ENCODE measurements at places on chromosomes 5 and 9.

GRCh38 chr5:119945691-119946090 is 316.3 kb downstream of the FAM170A start:
- DNase-seq = no peak

- no peak for DNase-seq
Measured at GRCh38 chr9:109872901-109873300, 92.9 kb downstream of the PALM2AKAP2 start.

DNA sequence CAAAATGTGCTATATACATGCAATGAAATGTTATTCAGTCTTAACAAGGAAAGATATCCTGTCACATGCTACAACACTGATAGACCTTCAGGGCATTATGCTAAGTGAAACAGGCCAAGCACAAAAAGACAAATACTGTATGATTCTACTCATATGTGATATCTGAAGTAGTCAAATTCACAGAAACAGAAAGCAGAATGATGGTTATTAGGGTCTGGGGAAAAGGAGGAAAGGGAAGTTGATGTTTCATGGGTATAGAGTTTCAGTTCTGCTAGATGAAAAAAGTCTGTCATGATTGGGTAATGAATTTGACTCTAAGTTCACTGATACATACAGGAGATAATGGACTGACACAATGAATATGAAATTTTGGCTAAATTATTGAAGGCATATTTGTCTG is 11.2 kb upstream of the RIC1 start:
- peak; percentile 44 for DNase-seq

GRCh38 chr9:93710370-93710723 is 134.0 kb downstream of the PHF2 start:
- DNase-seq = no peak

DNA sequence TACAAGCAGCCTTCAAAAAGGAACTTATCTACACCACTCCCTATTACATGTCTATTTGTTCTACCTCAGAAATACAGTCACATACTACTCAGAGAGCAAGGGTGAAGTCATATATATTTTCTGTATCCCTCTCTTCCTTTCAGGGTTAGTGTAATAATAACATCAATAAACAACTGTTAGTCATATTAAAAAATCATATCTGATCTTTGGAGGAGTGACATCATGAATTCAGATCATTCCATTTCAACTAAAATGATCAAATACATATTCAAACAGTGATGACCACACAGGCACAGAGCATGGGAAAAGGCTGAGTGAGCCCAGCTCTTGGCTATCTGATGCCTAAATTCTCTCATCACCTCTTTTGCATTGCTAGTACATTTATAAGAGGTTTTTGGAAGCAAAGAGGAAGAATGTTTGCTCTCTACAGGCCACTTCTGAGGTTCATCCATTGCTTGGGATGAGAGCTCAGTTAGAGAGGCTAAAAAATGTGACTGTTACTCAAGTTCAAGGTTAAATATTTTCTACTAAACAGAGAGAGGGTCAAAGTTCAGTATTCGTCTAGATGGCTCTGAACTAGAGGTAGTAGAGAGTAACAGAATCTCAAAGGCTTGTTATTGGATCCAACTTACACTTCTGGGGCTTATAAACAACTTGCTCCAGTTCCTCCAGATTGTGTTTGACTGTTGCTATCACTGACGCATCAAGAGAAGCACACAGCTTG is 39.0 kb downstream of the RIGI start:
- DNase-seq = no peak

DNA sequence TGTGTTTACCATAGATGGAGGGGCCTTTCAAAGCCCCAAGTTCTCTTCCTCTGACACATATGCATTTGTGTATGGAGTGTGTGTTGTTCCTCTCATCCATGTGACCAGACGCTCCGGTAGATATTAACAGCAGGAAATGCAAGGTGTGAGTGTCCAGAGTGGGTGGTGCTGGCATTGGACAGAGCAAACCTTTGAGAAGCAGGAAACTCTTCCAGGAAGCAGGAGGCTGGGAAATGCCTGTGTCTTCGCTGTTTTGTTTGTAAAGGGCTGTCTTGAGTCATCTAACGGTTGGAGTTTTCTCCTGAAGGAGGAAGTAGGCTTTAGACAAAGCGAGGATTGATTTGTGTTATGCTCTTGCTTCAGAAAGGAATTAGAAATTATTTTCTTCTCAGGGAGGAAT is 370.9 kb downstream of the PLK2 start:
- no peak for DNase-seq

DNA sequence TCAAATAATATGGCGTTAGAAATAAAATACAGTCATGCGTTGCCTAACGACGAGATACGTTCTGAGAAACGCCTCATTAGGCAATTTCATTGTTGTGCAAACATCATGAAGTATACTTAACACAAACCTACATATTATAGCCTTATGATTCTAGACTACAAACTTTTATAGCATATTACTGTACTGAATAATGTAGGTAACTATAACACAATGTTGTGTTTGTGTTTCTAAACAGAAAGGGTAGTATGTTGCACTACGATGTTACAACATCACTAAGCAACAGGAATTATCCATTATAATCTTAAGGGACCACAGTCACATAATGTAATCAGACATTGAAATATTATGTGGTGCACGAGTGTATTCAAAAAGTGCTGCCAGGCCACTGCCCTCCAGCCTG is 3.0 kb upstream of the SMC2 start:
- no peak for DNase-seq

DNA sequence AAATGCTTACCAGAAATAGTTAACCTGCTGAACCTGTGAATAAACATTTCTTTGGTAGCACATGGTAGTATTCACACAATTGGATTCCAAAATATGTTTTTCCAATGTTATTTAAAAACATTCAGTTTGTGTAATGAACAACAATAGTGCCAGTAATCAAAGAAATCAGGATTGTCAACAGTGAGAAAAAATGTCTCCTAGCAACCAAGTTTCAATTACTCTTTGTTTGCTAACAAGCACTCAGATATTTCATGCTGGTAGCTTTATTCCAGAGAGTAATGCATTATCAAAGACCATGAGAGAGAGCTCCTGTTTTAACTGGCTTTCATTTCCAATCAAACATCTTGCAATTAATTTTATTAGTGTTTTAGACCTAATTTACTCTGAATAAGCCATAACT is 768.1 kb upstream of the GRAMD2B start:
- no peak for DNase-seq

DNA sequence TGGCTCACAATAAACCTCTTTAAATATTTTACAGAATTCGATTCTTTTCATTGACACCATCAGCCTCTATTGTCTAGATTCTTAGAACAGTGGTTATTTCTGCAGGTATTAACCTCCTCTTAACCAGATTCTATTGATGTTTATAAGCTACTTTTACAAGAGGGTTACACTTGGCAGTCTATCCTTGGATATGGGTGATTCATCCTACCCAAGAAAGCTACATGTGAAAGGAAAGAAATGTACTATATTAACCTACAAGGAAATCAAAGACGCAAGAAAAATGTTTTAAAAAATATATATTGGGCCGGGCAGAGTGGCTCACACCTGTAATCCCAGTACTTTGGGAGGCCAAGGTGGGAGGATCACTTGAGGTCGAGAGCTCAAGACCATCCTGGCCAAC is 16.7 kb downstream of the SLC25A25 start:
- DNase-seq = no peak

- DNase-seq = no peak
Measured at GRCh38 chr9:14358523-14358922, 44.6 kb upstream of the NFIB start.

DNA sequence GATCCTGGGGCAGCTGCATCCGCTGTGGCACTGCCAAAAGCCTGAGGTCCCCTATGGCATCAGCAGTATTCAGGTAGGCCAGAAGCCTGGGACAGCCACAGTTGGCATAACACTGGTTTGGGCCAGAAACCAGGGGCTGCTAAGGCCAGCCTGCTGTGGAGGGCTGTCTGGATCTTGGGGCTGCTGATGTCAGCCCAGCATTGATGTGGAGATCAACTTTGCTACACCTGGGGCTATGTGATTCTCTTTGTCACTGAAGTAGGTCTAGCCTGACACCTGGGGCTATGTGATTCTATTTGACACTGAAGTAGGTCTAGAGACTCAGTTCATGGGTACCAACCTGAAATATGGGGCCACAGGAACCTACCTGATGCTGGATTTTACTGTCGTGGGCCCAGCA is 411.5 kb downstream of the RASEF start:
- no peak for DNase-seq

GRCh38 chr5:178672630-178673029 is 45.8 kb upstream of the CLK4 start:
- no peak for DNase-seq
